Stimulated activated CD8-positive, alpha-beta memory T cell treated with anti-CD3 and anti-CD28 coated beads, Interleukin-7, amount 100 ng/mL, for 1 hour (primary cell): ENCODE measurements at places on chromosomes 7 and 10.

GRCh38 chr7:91302794-91303193, 38.6 kb downstream of the FZD1 start:
- DNase-seq: no peak

- DNase-seq: no peak
Measured at GRCh38 chr10:123771877-123772644, 105.9 kb downstream of the GPR26 start.

- DNase-seq: no peak
Measured at GRCh38 chr10:89262086-89263051, 10.8 kb upstream of the LIPA start.

DNA sequence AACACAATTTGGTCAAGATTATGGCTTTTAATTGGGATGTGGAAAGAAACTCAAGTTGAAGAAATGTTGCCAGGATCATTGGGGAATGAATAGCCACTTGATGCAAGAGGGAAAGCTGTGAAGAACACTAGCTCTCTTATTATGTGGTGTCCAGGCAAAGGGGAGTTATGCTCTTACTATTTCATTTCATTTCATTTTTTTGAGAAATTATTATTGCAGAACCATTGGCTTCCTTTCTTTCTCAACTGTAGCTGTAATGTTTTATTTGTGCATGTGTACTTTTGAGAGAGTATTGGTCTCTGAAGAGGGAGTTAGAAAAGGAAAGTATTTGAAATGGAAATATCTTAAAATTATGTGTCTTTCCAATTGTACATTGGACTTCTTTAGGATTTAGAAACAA, 312.6 kb upstream of the BMPER start:
- DNase-seq: no peak

DNA sequence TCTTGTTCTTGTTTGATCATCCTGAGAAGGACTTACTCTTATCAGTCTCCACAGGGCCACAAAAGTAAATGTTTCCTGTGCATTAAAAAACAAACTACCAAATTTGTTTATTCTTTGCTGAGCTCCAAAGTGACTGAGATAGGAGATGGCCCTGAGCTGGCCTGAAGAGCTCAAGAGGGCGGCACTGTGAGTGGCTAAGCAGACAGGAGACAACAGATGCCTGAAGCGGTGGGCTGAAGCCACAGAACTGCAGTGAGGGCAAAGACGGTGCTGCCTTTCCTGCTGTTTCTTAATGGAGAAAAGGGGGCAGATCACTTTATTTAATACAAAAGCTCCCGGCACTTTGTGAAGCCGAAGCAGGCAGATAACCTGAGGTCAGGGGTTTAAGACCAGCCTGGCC, 379.6 kb downstream of the ARL4A start:
- DNase-seq: no peak

- no peak for DNase-seq
Measured at GRCh38 chr7:100642534-100642907, 1.2 kb upstream of the TFR2 start.

- DNase-seq: no peak
Measured at GRCh38 chr10:3066317-3067117, 831 bp upstream of the PFKP start.

- DNase-seq: no peak
Measured at GRCh38 chr10:46080886-46081285, 34.8 kb upstream of the MSMB start.

- no peak for DNase-seq
Measured at GRCh38 chr7:27204851-27205322, 5.0 kb upstream of the HOXA13 start.

DNA sequence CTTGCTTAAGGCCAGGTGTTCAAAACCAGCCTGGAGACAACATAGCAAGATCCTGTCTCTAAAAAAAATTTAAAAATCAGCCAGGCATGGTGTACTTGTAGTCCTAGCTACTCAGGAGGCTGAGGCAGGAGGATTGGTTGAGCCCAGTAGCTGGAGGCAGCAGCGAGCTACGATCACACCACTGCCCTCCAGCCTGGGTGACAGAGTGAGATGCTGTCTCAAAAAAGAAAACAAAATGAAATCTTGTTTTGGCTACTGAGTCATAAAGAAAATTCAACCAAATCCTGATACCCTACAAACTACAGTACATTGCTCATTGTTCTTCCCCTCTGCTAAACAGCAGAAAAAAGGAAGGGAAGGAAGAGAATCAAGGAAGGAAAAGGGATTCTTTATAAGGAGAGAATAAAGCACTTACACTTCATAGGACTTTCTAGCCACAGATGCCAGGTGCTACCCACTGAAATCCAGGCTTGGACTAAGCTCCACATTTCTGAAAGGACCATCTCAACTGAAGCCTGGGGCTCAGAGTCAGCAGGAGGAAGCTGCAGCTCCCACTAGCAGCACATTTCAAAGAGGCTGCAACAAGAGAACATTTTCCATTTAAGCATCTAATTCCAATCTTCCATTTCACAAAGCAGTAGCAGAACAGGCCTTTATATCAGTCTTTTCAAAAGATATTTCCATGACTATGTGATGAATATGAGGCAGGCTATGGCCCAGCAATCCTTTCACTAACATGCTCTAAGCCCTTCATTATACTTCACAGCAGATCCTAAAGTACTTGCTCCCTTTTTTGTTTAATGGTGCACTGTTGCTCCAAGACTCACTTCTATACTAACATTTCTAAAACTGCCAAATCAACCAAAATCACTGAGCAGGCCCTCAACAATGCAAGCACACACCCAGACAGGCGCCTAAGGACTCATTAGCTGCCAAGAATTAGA, 13.5 kb downstream of the TNPO3 start:
- DNase-seq: no peak

DNA sequence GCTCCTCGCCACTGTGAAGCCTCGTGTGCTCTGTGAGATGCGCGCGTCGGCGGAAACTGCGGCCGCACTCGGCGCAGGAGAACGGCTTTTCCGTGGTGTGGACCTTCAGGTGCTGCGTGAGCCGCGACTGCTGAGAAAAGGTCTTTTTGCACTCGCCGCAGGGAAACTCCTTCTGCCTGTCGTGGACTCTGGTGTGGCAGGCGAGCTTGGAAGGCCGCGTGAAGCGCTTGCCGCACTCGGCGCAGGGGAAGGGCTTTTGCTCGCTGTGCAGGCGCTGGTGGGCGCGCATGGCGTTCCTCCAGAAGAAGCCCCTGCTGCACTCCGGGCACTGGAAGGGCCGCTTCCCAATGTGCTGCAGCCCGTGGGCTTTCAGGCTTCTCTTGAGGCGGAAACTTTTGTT, 13.7 kb upstream of the ZNF786 start:
- DNase-seq: no peak
